AG04450 (cell line): ENCODE measurements at places on chromosomes 12 and 14. TPM values are rescaled to one million over a fixed set of nuclear protein-coding genes. Genes with fewer than 3 reads are reported as not detected.

The ATL1 gene
- polyA plus RNA-seq, result 8.2 and 11.5 TPM in 2 replicates

The MYF5 gene
- not detected in 2 replicates for polyA plus RNA-seq

The NEUROD4 gene
- polyA plus RNA-seq, result not detected in 2 replicates

The DLGAP5 gene
- polyA plus RNA-seq, result 9.0 and 16.4 TPM in 2 replicates

The EVL gene
- 36.5 and 47.0 TPM in 2 replicates for polyA plus RNA-seq

The ARID4A gene
- 7.4 and 12.4 TPM in 2 replicates for polyA plus RNA-seq

The PTGER2 gene
- polyA plus RNA-seq, result 56.9 and 70.7 TPM in 2 replicates

The IL22 gene
- polyA plus RNA-seq, result not detected in 2 replicates

The TAS2R43 gene
- not detected in 2 replicates for polyA plus RNA-seq

The TSPAN11 gene
- polyA plus RNA-seq, result 0.37 and 0.78 TPM in 2 replicates

The KRT79 gene
- 0.04 TPM in 1 of 2 replicates, not detected in the other for polyA plus RNA-seq

The TAS2R7 gene
- not detected in 2 replicates for polyA plus RNA-seq

The CEBPE gene
- polyA plus RNA-seq, result not detected in 2 replicates

The TAS2R9 gene
- polyA plus RNA-seq, result not detected in 2 replicates

The DNAL1 gene
- 7.1 and 10.0 TPM in 2 replicates for polyA plus RNA-seq

The REM2 gene
- polyA plus RNA-seq, result 0.06 and 0.19 TPM in 2 replicates

The AQP6 gene
- not detected in 2 replicates for polyA plus RNA-seq

The BBOF1 gene
- 4.8 and 6.7 TPM in 2 replicates for polyA plus RNA-seq

The SERPINA10 gene
- not detected in 2 replicates for polyA plus RNA-seq

The GPR65 gene
- 0.04 TPM in 2 replicates for polyA plus RNA-seq

The FAM90A1 gene
- 0.02 and 0.06 TPM in 2 replicates for polyA plus RNA-seq

The FBXO33 gene
- polyA plus RNA-seq, result 10.6 and 12.6 TPM in 2 replicates

The FAM234B gene
- 6.1 and 7.3 TPM in 2 replicates for polyA plus RNA-seq
